ENCODE measurements at places on chromosomes 2 and 18.

DNA sequence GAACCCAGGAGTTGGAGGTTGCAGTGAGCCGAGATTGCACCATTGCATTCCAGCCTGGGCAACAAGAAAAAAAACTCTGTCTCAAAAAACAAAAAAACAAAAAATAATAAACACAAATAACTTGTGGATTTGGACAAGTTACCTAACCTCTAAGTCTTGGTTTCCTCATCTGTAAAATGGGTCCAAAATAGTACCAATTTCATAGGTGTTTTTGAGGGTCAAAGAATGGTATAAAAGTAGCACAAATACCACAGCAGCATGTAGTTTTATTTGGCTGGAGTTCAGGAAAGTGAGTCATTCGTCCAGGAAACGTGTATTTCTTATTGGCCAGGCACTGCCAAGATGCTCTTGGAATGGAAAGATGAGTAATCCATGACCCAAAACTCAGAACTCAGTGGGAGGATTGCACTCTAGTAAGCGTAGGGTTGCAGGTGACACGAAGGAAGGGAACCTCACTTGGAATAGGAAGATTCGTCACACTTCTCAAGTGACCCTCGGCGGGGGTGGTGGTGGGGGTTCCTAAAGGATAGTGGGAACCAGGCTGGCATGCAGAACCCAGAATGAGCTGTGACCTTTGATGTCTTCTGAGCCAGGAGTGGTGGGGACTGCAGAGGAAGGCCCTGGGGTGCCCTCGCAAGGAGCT is 24.4 kb downstream of the GRHL1 start:
- no peak for DNase-seq

DNA sequence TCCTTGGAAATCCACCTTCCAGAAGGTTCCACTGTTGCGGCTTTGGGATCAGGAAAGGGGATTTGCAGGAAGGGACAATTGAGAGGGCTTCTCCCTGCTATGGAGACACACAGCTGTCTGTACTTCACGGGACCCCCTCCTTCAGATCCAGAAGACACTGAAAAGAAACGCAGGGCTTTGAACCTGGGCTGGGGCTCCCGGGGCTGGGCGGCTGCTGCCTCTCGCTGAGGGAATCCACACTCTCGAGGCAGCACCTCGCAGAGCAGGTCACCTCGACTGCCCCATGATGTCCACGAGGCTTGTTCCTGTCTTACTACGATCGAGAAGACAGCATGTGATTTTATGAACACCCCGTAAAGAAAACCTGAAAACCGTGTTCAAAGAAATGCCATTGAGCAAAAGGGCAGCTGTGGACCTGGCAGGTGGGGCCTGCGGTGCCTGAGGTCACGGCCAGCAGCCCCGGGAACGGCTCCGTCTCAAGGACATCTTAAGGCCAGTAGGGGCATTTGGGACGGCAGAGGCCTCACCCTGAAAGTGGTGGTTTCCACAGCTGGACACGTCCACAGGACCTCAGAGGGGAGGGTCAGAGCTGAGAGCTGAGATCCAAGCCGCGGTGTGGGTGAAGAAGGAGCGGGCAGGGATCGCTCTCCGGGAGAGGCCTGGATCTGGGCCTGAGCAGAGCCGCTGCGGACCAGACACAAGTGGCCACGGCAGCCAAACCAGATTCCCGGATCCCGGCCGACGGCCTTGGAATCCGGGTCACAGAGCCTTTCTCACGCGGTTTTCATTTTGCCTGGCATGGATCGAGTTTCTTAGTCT is 165.7 kb downstream of the RTP5 start:
- DNase-seq = no peak

- no peak for DNase-seq
These were observed 52.3 kb downstream of the DDX1 start for GRCh38 chr2:15643791-15644585.

DNA sequence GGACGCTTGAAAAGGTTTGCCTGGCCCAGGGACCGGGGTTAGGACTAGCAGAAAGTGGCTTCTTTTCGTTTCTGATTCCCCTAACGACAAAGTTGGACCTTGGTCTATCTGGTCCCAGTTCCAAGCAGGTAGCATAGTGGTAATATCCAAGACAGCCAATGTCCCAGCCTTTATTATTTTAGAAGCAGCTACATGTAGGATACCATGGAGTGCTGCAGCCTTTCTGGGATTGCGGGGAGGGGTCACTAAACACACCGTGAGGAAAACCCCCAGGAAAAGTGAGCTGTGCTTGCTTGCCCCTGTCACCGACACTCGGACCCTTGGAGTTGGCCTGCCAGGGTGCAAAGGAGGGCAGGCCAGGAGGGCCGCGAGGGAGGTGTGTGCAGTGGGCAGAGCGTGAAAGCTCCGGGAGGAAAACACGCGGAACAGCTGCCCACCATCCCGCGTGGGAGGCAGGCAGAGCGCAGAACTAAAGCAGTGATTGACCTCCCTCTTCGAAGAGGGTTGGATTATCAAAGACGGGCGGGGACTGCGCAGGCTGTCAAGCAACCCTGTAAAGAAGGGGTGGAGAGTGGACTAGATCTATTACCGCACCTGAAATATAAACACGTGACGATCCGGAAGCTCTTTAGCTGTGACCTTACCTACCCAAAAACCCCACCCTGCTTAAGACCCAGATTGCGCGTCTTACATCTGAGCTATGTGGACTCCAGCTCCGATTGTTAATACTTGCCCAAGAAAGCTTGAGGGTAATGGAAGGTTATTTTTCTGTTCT is 624 bp upstream of the MAP4K3 start:
- peak; percentile 14 for DNase-seq

DNA sequence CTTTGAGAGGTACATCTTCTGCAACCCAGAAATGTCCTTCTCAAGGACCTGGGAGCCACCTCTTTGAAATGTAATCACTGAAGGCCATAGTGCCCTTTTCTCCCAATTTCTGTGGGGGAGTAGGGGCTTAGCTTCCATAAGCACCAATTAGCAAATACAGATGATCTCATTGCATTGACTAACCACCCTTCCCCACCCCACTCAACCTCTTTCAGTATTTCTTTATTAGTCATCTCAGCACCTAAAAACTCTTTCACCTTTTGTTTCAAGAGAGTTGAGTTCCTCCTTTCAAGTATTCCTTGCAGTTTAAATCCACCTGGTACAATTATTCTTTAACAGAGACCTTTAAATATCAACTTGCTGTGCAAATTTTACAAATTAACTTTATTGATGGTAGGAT is 1011.8 kb upstream of the CDH2 start:
- DNase-seq = no peak
